ENCODE measurements at places on chromosomes 6 and 20. TPM values are rescaled to one million over a fixed set of nuclear protein-coding genes. Genes with fewer than 3 reads are reported as not detected.

DNA sequence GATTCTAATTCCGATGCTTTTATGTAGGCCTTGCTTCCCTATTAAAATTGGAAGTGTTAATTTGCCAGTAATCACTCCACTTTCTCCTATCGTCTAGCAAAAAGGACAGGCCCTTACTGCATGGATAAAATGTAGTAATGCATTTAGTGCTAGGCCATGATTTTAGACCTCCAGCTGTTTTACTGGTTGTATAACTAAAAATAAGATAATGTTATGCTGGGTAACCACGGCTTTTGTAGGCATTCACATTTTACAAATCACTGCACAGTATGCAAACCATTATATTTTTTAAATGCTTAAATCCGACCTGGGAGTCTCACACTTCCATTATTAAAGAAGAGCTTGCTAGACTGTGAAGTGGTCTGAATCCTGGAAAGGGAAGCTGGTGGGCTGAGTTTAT, 179.5 kb downstream of the TFAP2A start:
- no peaks in the 10 kb centered on the region for H3K27me3 ChIP-seq
- no peak for DNase-seq
- no peak overlapping the region for H3K4me3 ChIP-seq
- no peaks in the 10 kb centered on the region for H3K36me3 ChIP-seq

- H3K4me1 ChIP-seq, result peaks cover 29% of the 10 kb centered on the region
- H3K27me3 ChIP-seq, result no peaks in the 10 kb centered on the region
- H3K27ac ChIP-seq, result peak overlapping the region; percentile 56
- H3K36me3 ChIP-seq, result no peaks in the 10 kb centered on the region
- peak overlapping the region; percentile 10 for H3K4me3 ChIP-seq
These were observed 28.9 kb downstream of the VEGFA start for GRCh38 chr6:43798688-43799444.

DNA sequence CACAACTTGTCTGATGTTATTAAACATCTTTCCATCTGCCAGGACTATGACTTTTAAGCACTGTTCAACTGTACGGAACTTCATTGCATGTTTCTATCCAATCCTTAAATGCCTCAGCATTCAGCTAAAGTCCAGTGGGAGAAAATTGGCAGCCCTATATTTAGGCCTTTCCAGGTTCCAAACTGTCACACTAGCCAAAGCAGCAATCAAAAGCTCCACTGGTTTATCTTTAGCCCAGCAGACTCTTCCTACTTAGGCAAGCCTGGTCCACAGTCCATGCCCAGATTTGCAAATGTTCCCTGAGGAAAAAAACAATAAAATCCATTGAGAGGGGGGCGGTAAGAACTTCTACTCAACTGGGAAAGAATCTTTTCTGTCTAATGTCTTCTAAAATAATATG, 349.1 kb upstream of the GJE1 start:
- no peaks in the 10 kb centered on the region for H3K4me1 ChIP-seq
- H3K4me3 ChIP-seq, result no peak overlapping the region
- no peaks in the 10 kb centered on the region for H3K27me3 ChIP-seq
- no peaks in the 10 kb centered on the region for H3K36me3 ChIP-seq

B3GAT2 gene
- not detected for total RNA-seq

SPATS1 gene
- not detected for total RNA-seq

- no peak overlapping the region for H3K27ac ChIP-seq
- no peak for DNase-seq
- no peaks in the 10 kb centered on the region for H3K36me3 ChIP-seq
- H3K4me1 ChIP-seq, result no peaks in the 10 kb centered on the region
These were observed 243.5 kb upstream of the PREP start for GRCh38 chr6:105646391-105646867.

GRCh38 chr6:74091136-74091793, 395.3 kb downstream of the CD109 start:
- no peak overlapping the region for H3K4me3 ChIP-seq
- no peak overlapping the region for H3K27ac ChIP-seq
- no peaks in the 10 kb centered on the region for H3K36me3 ChIP-seq
- H3K27me3 ChIP-seq, result no peaks in the 10 kb centered on the region
- no peaks in the 10 kb centered on the region for H3K4me1 ChIP-seq
- DNase-seq, result peak; percentile 65

- no peaks in the 10 kb centered on the region for H3K36me3 ChIP-seq
- H3K27me3 ChIP-seq, result no peaks in the 10 kb centered on the region
- no peak for DNase-seq
- no peaks in the 10 kb centered on the region for H3K4me1 ChIP-seq
- no peak overlapping the region for H3K4me3 ChIP-seq
- H3K27ac ChIP-seq, result no peak overlapping the region
These were observed 292.9 kb upstream of the ZFP64 start for GRCh38 chr20:52484438-52484837.

- no peaks in the 10 kb centered on the region for H3K36me3 ChIP-seq
- no peak overlapping the region for H3K27ac ChIP-seq
- no peaks in the 10 kb centered on the region for H3K27me3 ChIP-seq
- H3K4me3 ChIP-seq, result no peak overlapping the region
- peak; percentile 98 for DNase-seq
These were observed 300.7 kb downstream of the TENT5A start for GRCh38 chr6:81451787-81452186.

SLC17A2 gene
- total RNA-seq, result not detected

GRCh38 chr6:56043761-56044160, 168.4 kb upstream of the BMP5 start:
- no peaks in the 10 kb centered on the region for H3K27me3 ChIP-seq
- H3K27ac ChIP-seq, result no peak overlapping the region
- no peak for DNase-seq
- no peaks in the 10 kb centered on the region for H3K36me3 ChIP-seq

GRCh38 chr6:87155842-87156815, 764 bp downstream of the ZNF292 start:
- H3K36me3 ChIP-seq, result 0 out of 2 replicates have a peak, but pooled peaks cover 6% of the 10 kb centered on the region
- H3K27me3 ChIP-seq, result no peaks in the 10 kb centered on the region
- peak overlapping the region; percentile 87 for H3K27ac ChIP-seq
- H3K4me3 ChIP-seq, result peak overlapping the region; percentile 91

C6orf15 gene
- total RNA-seq, result not detected

DNA sequence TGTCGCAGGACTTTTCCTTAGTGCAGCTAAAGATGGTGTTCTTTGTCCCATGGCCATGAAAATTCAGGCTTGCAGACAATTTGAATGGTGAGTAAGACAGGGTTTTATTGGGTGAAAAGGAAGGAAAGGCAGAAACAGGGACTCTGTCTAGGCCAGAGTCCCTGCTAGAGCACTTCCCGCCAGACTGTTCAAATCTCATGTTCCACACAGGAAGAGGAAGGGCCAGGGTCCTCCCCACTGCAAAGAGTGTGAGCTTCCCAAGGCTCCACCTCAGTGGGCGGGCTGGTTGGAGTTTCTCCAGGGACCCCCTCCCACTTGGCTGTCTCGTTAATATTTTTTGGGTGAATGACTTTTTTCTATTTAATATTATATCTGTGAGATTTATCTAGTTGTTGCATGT, 29.0 kb downstream of the COL19A1 start:
- H3K27me3 ChIP-seq, result no peaks in the 10 kb centered on the region
- no peaks in the 10 kb centered on the region for H3K4me1 ChIP-seq
- no peak overlapping the region for H3K27ac ChIP-seq
- no peak overlapping the region for H3K4me3 ChIP-seq

TAAR1 gene
- total RNA-seq, result not detected

DNA sequence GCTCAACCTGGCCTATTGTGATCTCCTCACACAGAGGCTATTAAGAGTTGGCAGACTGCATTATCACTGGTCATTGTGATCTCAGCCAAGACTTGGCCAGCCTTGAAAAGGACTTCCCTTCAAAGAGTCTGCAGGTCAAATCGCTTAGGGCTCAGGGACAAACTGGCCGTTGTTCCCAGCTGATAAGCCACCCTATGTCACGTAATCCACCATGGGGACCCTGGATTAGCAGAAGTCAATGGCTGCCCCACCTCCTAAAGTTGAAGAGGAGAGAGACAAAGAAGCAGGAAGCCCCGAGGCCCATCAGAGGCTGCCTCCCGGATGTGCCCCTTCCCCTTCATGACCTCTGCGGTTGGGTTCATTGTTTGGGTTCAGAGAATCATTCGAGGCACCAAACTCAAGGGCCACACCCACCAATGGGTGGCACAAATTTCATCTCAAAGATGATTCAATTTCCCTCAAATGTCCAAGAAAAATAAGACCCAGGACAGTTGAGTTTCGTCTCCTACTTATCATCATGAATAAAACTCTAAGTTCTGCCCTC, 56.6 kb downstream of the BPIFB1 start:
- DNase-seq, result no peak
- H3K27ac ChIP-seq, result no peak overlapping the region
- H3K4me1 ChIP-seq, result no peaks in the 10 kb centered on the region
- no peaks in the 10 kb centered on the region for H3K36me3 ChIP-seq
- H3K4me3 ChIP-seq, result no peak overlapping the region
- no peaks in the 10 kb centered on the region for H3K27me3 ChIP-seq

GRCh38 chr6:33088258-33088930, 12.6 kb downstream of the HLA-DPB1 start:
- peak; percentile 27 for DNase-seq
- H3K4me3 ChIP-seq, result no peak overlapping the region
- H3K36me3 ChIP-seq, result no peaks in the 10 kb centered on the region
- H3K27me3 ChIP-seq, result no peaks in the 10 kb centered on the region

MROH8 gene
- 0.79 TPM for total RNA-seq

DNA sequence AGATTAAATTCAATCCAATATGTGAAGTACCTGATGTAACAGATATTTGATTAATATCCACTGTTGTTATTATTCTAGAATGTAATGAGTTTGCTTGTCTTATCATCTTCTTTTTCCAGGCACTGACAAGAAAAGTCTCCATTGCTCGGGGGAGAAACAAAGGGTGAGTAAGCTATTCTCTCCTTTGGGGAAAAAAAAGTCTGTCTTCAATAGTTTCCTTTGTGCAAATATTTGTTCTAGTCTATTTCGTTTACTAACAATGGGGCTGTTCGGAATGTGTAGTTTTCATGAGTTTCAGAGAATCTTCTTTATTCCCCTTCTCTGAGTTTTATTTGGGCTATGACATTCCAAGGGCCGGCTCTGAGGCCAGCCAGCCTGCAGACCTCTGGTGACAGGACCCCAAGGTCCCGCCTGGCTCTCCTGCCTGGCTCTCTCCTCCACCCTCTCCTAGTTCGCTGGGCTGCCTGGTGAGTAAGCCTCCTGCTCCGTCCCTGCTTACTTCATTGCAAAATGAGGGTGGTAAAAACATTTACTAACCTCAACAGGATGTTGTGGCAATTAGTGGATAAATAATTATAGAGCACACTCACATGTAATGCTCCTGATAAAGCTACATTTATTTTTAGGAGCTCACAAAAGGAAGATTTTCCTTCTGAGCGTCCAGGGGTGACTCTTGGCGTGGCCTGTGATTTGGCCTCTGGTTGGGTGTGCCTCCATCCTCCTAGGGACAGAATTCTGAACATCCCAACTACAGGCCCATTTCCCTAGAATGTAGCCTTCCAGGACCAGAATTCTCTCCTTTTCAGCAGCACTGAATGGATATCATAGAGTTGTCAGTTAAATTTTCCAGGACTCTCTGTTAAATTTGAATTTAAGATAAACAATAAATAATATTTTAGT, 43.1 kb upstream of the SNX9 start:
- no peak for DNase-seq
- no peaks in the 10 kb centered on the region for H3K27me3 ChIP-seq
- no peak overlapping the region for H3K4me3 ChIP-seq
- H3K27ac ChIP-seq, result no peak overlapping the region
- no peaks in the 10 kb centered on the region for H3K36me3 ChIP-seq
- H3K4me1 ChIP-seq, result no peaks in the 10 kb centered on the region

DNA sequence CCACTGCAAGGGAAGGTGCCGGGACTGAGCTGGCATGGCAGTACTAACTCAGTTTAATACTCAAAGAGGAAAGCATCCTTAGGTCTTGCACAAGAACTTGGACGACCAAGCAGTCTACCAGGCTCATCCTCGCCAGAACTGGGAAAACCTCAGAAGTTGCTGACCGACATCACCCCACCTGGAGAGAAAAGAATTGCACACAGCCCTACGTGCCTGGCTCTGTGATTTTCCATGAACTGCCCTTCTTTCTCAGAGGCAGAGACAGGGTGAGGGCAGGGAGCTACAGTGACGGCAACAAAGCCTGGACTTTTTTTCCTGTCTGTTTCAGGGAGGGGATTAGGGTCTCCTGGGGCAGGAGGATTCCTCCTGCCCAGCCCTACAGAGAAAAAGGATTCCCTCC, 8.0 kb downstream of the JAG1 start:
- DNase-seq, result no peak
- peaks cover 20% of the 10 kb centered on the region for H3K4me1 ChIP-seq
- no peak overlapping the region for H3K4me3 ChIP-seq
- H3K27me3 ChIP-seq, result no peaks in the 10 kb centered on the region
- peaks cover 44% of the 10 kb centered on the region for H3K36me3 ChIP-seq

GRCh38 chr20:58044286-58044685, 184.2 kb downstream of the ANKRD60 start:
- H3K27me3 ChIP-seq, result peaks cover 24% of the 10 kb centered on the region
- H3K36me3 ChIP-seq, result no peaks in the 10 kb centered on the region
- no peaks in the 10 kb centered on the region for H3K4me1 ChIP-seq

DNA sequence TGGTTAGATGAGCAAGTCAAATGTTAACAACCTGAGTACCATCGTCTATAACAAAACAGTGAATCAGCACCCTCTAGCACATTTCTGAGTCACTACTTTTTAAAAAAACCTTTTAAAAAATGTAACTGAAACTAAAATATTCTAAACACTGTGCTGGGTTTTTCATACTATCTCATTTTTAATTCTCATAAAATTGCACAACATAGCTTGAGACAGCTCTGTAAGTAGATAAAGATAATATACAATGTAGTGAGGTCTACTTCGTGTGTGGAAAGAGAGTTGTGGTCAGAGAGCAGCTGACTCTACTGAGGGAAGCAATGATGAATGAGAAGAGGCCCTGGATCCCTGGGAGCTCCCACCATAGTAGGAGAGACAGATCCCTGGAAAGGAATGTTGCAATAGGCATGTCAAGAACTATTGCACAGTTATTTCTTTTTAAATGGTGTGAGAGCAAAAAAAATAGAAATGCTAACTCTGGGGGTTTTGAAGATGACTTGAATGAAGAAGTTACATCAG, 13.6 kb upstream of the CALHM6 start:
- H3K36me3 ChIP-seq, result no peaks in the 10 kb centered on the region
- no peak overlapping the region for H3K27ac ChIP-seq
- no peaks in the 10 kb centered on the region for H3K27me3 ChIP-seq
- DNase-seq, result no peak
- no peak overlapping the region for H3K4me3 ChIP-seq
